Stimulated activated CD8-positive, alpha-beta memory T cell treated with anti-CD3 and anti-CD28 coated beads, Interleukin-7, amount 100 ng/mL, for 4 hours (primary cell): ENCODE measurements at places on chromosomes 5 and 9.

GRCh38 chr5:161687316-161687715 is 1.8 kb downstream of the GABRA6 start:
- DNase-seq, result no peak

GRCh38 chr9:4042991-4043390 is 256.9 kb downstream of the GLIS3 start:
- DNase-seq, result no peak

DNA sequence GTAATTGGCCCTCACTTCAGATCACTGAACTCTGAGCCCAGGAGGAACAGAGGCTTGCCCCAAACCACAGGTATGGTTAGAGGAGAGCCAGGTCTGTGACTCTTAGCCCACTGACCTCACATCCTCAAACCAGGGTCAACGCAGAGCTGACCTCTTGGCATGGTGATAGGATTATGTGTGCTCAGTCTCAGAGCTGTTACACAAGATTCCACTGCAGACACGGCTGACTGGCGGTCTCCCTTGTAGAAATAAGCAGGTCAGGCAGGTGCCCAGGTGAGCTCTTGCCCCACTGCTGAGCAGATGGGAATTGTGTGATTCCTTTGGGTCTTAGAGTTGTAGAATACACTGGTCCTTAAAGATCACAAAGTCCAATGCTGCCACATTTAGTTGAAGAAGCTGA is 66.0 kb upstream of the PITX1 start:
- DNase-seq, result no peak

GRCh38 chr5:122972877-122973276 is 63.6 kb downstream of the PPIC start:
- no peak for DNase-seq

DNA sequence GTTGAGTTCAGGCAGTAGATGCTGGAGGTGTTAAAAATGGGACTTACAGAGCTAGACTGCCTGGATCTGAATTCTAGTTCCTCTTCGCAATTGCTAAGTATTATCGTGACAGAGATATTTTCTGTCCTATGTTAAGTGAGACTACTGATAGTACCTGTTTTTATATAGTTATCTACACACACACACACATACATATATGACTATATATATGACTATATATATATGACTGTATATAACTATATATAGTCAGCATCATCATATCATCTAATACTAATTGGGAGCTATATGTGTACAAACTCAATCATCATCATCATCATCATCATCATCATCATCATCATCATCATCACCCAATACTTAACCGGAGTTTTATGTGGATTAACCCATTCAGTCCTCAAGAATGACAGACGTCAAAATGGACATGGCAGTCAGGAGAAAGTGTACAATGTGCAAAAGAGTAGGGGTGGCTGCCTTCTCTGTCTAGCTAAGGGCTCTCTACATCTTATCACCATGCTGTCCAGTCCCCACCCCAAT is 7.3 kb downstream of the PIK3R1 start:
- DNase-seq, result no peak

DNA sequence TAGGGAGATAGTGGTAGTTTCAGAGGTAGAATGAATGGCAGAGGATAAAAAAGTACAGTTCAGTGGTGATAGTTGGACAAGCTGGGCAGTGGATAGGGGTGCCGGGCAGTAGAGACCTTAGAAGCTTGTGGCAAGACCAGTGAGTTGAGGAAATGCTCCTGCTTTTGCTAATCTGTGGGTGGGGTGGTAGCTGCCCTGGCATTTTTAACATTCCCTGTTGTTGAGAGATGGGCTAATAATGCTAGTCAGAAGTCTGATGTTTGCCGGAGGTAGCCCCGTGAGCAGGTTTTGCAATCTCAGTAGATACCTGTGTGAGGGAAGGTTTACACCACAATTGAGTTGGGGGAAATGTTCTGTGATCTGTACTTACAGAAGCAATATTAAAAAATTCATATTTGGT is 91.1 kb downstream of the TRIO start:
- no peak for DNase-seq

DNA sequence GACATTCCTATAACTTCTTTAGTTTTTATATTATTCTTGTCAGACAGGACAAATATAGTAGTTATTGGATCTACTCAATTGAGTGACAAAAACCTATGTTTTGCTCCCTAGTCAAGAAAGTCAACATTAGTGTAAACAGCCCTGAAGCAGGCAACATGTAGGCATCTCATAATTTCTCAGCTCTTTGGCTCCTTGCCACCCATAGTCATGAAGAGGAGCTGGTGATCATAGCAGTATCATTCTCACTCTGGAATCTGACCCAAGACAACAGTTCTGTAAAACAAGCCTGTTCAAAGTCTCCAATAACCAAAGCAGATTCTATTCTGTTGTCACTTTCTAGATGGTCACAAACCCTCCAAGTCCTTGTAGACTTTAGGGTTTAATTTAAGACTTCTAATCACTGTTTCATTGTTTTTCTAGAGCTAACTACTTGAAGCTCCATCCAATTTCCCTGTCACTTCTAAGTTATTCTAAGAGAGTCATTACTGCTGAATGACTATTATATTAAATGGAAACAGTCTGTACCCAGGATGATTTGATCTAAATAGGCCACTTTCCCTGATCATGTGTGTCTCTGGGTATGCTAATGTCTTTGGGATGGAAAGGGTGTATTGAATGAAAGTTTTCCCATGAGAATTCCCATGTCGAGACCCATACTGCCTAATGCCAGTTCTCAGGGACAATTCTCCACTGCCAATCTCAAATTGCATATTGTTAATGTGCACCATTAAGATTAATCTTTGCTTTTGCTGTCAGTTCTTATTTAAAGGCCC is 533.3 kb downstream of the ACTL7B start:
- DNase-seq, result no peak

GRCh38 chr5:81842795-81843398 is 92.0 kb upstream of the SSBP2 start:
- DNase-seq, result no peak

- no peak for DNase-seq
Measured at GRCh38 chr5:42426016-42426415, 2.8 kb downstream of the GHR start.

GRCh38 chr9:3193791-3194190 is 332.0 kb downstream of the RFX3 start:
- no peak for DNase-seq

DNA sequence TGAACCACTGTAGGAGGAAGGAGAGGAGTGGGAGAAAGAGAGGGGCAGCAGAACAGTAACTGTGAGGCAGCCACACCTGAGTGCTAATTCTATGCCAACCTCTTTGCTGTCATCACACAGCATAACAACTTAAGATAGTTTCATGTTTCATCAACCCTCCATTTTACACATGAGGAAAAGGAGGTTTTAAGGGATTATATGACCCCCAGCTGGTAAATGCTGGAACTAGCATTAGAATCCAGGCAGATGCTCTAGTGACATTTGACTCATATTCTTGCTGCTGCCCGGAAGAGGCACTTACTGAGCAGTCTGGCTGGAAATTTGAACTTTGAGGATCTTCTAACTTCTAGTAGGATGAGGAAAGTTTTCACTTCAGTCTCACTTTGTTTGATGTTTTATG is 24.1 kb upstream of the VLDLR start:
- DNase-seq, result no peak

DNA sequence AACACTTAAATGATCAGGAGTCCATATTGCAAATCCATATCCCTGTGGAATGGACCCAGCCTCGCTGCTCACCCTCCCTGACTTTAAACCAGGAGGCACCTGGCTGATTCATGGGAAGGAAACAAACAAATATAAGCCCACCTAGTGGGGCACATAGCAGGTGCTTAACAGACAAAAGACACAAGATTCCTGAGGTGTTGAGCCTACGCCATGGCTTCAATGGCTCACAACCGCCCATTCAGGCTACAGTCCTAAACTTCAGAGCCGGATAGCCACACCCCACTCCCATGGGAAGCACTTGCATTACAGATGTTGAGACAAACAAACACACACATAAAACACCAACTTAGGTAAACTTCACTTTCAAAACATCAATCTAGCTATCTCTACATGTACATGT is 359.9 kb downstream of the ICE1 start:
- no peak for DNase-seq

- DNase-seq, result no peak
Measured at GRCh38 chr5:150024346-150024984, 23.9 kb downstream of the HMGXB3 start.

DNA sequence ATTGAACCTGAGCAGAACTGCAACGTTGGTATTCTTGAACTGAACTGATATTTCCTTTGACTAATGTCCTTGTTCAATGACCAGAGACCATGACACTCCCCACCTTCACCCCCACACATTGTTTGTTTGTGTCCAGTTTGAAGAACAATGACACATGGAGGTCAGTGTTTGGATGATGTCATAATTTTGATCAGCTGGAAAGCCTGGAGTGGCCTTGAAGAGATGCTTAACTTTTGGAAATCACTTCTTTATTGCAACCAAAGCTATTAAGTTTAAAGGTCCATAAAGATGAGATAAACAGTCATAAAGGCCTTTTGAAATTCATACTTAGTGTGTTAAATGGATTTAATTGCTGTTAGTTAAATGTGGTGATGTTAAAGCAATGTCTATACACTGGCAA is 92.7 kb downstream of the TMC1 start:
- DNase-seq, result no peak

DNA sequence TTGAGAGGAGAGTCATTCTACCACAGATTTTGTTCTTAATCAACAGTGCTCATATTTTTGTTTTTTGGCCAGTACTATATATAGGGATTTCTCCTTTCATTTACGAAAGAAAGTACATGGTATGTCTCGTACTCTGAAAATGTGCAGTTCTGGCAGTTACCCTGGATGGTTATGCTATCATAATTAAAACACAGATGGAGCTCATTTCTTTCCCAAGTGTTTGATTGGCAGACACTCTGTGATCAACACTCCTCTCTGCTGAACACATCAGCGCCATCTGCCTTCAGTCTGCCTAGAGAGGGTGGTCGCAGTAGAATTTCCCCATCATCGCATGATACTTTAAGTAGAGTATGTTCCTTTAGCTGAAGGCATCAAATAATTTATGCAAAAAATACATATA is 64.5 kb downstream of the PAM start:
- no peak for DNase-seq

- DNase-seq, result no peak
Measured at GRCh38 chr9:37840560-37841194, 40.1 kb downstream of the DCAF10 start.

DNA sequence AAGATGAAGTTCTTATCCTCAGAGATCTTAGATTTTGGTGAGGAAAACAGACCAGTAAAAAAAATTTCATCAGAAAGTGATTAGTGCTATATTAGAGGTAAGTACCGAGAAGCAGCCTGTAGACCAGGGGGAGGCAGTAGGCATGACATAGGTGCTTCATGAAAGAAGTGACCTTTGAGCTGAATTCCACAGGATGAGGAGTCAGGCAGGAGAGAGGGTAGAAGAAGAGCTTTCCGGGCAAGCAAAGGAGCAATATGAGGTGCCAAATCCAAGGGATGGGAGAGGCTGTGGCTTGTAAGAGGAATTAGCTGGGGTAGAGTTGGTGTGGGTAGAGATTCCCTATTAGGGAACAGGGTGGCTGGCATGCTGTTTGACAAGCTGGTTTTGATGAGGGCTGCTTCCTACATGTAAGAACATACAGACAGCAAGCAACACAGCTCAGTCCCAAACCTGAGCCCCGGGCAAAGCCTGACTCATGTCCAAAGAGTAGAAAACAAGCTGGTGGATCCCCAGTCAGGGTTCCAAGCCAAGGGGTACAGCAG is 48.4 kb upstream of the PWWP2A start:
- no peak for DNase-seq

GRCh38 chr9:92616655-92617111 is 53.2 kb downstream of the IPPK start:
- no peak for DNase-seq

GRCh38 chr5:151952238-151952637 is 27.6 kb upstream of the GLRA1 start:
- DNase-seq, result no peak

- DNase-seq, result no peak
Measured at GRCh38 chr5:80659106-80659505, 4.3 kb upstream of the DHFR start.

GRCh38 chr9:74554751-74555419 is 57.8 kb downstream of the RORB start:
- DNase-seq, result no peak

- no peak for DNase-seq
Measured at GRCh38 chr5:8329773-8330172, 460.8 kb downstream of the MTRR start.

DNA sequence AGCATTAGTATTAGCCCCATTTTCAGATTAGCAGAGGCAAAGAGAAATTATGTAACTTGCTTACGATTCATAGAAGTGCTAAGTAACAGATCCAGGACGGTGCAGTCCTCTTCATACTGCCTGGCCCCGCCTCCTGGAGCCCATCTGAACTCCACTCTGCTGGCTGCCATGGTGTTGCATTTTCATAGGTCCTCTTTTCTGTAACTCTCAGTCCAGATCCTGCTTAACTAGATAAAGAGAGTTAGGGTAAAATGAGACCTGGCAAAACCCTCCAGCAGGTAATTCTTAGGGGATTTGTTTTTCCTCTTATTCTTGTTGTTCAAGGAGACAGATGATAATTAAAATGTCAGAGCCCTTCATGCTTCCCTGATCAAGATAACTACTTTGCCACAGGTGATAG is 135.1 kb upstream of the EFNA5 start:
- DNase-seq, result no peak

DNA sequence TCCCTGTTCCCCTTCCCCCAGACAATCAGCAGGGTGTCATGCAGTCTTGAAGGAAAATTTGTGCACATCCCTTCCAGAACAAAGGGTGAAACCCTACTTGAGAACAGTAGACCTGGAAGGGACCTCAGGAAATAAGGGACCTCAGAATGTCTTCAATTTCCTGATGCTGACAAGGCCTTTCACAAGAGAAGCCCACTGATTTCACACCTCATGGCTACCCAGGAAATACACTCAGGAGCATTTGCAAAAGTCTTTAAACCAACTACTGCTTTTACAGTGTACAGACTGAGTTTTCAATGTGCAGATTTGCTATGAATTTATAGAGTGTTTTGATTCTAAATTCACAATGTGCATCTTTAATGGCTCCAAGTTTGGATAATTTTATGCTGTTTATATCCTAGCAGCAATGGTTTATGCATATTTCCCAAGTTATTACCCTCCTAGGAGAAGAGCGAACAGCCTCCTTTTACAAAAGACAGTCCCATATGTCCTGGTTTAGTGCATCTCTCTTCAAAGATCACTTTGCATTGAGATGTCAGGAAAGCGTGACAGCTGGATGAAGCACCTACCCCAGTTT is 74.8 kb downstream of the GALNT10 start:
- DNase-seq, result no peak

- DNase-seq, result no peak
Measured at GRCh38 chr5:139966856-139967255, 76.2 kb downstream of the NRG2 start.

DNA sequence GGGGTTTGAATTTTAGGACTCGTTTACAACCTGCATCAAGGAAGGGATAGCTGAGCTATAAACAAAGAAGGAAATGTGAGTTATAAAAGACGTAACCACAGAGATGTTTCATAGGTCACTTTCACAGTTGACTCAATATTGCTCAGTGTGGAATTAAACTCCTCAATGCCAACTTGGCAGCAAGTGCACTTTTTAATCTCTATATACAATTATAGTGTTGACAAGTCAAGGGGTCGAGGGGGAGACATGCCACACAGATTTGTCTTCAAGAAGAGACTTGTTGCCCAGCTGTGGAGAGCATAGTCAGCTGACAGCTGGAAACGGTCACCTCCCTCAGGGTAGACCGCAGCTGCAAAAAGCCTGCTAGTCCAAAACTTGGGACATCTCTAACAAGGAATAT is 163.4 kb upstream of the DMAC1 start:
- DNase-seq, result no peak
